GDM1 (cell line): ENCODE measurements at places on chromosomes 16 and 17.

DNA sequence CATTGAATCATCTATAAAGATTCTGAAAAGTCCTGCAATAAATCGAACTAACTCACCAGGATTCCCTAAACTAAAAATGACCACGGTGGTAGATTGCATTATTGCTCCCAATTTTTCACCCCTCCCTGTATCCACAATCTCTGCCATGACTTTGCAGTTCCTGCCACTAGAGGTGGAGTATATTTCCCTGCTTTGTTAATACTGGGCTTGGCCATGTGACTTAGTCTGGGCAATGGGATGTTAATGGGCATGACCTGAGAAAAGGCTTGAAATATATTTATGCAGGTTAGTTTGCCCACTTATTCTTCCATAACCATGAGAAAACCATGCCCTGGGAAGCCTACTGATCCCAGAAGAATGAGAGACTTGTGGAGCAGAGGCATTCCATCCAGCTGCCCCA is 59.1 kb downstream of the NOG start:
- no peak for DNase-seq

GRCh38 chr16:67544329-67544841 is 15.8 kb downstream of the RIPOR1 start:
- DNase-seq: no peak

DNA sequence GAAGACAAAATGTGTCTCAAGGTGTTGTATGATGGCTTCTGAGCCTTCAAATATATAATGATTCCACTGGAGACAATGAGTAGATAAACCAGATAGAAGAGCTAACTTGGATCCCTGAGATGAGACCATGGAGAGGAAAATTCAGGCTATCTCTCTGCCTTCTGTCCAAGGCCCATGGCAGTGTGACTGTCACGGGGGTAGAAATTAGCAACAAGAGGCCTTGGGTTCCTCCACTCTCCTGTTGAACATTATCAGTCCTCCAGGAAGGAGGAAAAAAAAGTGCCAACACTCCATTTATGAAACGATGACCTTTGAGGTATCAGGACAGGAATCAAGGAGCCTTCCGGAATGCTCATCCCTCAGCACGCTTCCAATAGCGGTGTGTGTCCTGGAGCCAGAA is 75.2 kb downstream of the WWP2 start:
- DNase-seq: no peak

DNA sequence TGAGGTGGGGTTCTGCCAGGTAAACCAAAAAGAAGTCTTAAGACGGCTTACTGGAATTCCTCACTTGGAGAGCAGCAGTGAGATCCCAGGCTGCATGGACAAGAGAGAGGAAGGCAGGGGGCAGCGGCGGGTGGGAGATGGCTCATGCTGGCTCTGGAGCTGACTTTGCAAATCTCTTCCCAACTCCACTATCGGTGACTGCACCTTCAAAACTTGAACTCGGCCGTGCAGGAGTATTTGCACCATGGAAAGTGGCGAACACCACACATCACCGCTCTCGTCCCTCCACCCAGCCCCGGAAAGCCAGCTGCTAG is 16.7 kb downstream of the CA5A start:
- DNase-seq: no peak

DNA sequence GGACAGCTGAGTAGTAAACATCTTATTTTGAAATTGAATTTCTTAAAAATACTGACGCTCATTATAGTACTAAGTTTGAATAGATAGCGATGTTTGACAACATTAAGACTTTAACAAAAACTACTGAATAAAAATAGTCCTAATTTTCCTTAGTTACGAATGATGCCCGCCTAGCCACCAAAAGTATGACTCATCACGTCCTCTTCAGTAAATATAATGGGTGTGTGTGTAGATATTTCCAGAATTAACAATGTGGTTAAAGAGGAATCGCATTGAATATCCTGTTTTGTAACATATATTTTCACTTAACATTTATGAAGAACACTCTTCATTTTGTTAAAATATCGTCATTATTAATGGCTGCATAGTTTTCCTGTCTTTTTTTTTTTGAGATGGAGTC is 187.6 kb downstream of the MYO1D start:
- DNase-seq: no peak

DNA sequence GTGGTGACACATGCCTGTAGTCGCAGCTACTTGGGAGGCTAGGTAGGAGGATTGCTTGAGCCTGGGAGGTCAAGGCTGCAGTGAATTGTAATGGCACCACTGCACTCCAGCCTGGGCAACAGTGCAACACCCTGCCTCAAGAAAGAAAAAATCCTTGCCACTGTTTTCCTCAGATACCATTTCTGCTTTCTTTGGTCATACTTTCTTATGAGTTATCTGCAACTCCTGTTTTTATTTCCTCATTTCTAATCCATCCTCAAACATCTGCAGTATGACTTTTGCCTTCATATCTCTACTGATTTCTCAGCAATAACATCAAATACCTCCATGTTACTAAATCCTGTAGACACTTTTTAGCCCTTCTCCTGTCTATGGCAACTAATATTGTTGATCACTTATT is 3.1 kb upstream of the AP2B1 start:
- DNase-seq: no peak

DNA sequence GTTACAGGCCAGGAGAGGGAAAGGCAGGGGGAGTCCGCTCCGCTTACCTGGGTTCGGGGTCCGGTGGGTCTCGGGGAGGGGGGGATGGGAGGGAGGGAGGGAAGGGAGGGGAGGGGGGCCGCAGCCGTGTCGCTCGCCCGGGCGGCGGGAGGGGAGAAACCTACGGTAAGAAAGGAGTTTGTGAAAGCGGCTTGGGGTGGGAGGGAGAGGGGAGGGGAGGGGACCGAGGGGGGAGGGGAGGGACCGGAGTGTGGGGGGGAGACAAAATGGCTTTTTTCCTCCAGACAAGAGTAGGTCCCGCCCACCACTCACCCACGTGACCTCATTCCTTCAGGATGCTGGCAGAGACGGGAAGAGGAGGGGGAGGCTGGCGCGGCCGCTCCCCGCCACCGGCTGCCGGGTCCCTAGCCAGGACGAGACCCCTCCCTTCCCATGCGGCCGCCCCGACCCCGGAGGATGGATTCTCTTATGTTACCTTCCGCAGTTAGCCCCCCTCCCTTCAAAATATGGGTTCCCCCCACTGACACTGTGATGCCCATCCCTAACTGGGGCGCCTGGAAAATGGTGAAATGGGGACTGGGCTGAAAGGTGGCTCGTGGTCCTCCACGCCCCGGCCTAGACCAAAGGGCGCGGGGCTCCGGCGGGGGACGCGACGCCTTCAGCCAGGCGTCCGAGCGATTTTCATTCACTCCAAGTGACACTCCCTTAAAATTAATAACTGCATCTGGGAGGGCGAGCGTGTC is at the start of gene PCGF2:
Gene PCGF2, minus strand, starts transcription at position 188 of the 743 bp plus-strand sequence. CDS start 7,934 bp downstream, outside the sequence.
- DNase-seq: peak; percentile 41

DNA sequence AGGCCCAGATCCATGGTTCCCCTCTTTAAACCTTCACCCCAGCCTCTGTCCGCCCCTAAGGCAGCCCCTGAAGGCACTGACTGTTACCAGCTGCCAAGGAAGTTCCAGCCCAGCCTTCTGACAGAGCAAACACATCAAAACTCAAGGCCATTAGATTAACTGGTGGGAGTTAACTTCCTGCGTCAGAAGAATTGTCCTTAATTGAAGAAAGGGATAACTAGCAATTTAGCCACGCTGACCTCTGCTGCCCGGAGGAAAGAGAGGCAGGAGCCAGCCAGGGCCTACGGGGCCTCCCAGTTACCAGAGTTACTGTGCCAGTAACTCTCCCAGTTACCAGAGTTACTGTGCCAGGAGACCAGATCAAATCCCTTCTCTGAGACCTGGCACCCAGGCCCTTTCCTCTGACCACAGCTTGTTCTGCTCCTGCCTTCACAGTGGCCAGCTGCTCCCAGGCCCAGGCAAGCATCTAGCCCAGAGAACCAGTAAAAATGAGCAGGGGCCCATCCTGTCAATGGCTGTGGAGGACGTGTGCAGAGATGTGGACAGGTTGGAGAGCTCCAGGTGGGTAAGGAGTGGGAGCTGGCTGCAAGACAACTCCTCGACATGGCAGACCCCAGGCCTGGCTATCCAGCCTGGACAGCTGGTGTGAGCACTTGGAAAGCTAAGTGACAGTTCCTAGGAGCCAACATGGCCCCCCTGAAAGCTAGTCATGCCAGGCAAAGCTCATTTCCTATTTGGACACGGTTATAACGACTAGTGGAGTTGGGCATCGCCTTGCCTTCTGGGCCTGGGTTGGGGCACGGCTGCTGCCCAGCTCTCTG is 2.8 kb upstream of the PITPNM3 start:
- no peak for DNase-seq

GRCh38 chr17:32174889-32175288 is 32.6 kb downstream of the RHOT1 start:
- DNase-seq: no peak

- DNase-seq: peak; percentile 70
These were observed 2.2 kb upstream of the ATP6V0A1 start for GRCh38 chr17:42456223-42457106.

DNA sequence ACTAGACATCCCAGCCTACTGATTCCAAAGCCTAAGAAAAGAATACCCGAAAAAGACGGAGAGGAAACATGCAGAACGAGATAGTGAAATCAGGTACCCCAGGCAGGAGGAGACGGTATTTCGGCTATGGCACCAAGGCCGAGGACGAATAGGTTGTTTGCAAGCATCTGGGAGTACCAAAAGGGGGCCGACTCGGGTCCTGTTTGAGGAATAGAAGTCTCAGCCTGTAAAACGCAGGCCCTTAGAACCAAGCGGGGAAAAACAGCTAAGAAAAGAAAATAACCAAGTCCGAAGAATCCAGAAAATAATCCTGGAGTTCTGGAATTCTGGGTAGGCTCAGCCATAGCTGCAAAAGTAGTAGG is 537 bp downstream of the SLC35B1 start:
- DNase-seq: no peak

GRCh38 chr16:66947302-66948065 is 12.2 kb downstream of the CES2 start:
- DNase-seq: peak; percentile 33

DNA sequence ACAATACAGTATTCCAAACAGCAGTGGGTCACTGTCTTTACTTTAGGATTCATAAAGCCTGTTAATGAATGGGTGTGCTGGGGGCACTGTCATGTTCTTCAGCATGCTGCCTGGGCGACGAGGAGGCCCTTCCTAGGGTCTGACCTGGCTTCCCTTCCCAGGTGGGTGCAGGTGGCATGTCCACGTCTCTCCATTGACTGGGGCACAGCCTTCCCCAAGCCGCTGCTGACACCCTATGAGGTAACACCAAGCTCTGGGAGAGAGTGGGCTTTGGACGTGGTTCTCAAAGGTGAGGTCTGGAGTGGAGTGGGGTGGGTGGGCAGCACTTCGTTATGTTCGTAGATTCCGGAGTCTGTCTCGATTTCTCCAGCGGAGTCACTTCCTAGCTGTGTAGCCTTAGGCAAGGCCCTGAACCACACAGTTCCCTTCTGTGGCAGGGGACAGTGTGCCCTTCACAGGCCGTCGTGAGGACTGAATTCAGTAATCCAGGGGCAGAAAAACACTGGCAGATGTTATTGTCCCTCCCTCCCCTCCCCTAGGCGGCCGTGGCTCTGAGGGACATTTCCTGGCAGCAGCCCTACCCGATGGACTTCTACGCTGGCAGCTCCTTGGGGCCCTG is 771 bp upstream of the OVCA2 start:
- no peak for DNase-seq

GRCh38 chr16:53893731-53894435 is 189.9 kb downstream of the FTO start:
- DNase-seq: no peak

GRCh38 chr16:28326881-28327610 is 34.7 kb downstream of the SBK1 start:
- peak; percentile 55 for DNase-seq

DNA sequence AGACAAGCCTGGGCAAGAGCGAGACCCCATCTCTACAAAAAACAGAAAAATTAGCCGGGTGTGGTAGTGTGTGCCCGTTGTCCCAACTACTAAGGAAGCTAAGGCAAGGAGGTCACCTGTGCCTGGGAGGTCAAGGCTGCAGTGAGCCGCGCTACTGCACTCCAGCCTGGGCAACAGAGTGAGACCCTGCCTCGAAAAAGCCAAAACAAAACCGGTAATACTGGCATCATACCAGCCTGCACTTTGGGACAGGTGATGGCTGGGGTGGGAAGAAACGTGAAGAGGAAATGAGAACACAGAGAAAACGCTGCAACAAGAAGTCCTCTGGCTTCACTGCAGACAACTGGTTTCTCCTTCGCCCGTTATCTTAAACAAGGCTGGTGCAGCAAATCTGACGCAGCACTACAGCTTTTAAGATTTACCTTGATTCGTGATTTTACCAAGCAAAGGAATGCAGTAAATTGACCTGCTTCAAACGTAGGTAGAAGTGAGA is 725 bp upstream of the CASC3 start:
- DNase-seq: no peak

DNA sequence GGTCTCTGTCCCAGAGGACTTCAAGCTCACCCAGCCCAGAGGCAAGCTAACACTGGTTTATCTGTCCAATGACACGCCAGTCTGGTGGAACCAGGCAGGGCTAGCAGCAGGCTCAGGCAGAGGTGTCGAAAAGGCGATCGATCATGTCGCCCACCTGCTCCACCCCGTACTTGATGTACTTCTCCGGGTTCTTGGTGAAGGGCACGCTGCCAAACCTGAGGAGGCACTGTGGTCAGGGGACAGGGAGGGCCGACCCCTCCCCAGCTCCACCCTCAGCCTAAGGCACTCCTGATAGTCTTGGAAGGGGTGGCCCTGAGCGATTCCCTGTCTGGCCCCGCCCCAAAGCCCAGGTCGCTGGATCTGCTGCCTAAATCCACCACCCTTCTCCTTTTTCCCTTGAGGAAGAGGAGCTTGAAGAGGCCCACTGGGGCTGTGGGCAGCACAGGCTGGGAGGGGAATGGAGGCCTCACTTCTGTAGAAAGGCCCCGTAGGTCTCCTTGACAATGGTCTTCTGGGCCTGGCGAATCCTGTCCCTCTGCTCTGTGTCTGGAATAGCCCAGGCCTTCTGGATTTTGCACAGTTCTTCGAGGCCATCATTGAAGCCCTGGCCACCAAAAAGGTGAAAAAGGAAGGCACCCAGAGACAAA is 4.7 kb downstream of the ZACN start:
- DNase-seq: no peak

DNA sequence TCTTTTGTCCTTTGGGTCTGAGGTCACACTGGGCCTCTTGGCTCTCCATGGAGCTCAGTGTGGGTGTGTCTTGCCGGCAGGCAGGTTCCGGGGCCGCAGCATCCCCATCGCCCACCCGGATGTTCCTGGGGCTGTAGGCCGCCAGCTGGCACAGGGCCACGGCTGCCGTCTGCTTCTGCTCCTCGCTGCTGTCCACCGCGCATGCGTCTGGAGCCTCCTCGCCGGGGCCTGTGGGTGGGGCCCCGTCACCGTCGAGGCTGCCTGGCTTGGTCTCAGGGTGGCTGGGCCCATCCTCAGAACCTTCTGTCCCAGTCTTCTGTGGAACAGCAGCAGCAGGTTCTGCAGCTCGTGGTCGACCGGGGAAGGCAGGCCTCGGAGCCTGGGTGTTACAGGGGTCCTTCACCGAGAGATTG is 9.6 kb downstream of the ZNF750 start:
- no peak for DNase-seq

GRCh38 chr16:85250147-85250463 is 137.8 kb upstream of the CIBAR2 start:
- no peak for DNase-seq
